ENCODE measurements at places on chromosomes 11 and 22.

GRCh38 chr11:92035488-92035887 is 189.1 kb upstream of the FAT3 start:
- DNase-seq = no peak

- no peak for DNase-seq
These were observed 220.1 kb upstream of the SORL1-AS1 start for GRCh38 chr11:121672630-121673487.

DNA sequence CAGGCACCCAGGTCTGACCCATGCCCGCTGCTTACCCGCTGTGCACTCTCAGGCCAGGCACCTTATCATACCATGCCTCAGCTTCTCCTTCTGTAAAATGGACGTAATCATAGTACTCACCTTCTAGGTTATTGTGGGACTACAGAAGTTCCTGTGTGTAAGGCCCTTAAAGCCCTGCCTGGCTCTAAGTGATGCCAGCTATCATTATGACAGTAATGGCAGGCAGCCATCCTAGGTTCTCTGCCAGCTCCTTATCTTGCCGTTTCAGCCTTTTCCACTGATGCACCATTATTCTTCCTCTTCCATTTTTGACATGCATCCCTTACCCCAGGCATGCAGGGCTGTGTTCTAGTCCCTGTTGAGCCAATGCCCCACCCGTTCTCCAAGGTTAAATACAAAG is 57.9 kb downstream of the DBX1 start:
- DNase-seq = no peak

- peak; percentile 25 for DNase-seq
These were observed 328.2 kb upstream of the NCAM1 start for GRCh38 chr11:112632866-112633505.

DNA sequence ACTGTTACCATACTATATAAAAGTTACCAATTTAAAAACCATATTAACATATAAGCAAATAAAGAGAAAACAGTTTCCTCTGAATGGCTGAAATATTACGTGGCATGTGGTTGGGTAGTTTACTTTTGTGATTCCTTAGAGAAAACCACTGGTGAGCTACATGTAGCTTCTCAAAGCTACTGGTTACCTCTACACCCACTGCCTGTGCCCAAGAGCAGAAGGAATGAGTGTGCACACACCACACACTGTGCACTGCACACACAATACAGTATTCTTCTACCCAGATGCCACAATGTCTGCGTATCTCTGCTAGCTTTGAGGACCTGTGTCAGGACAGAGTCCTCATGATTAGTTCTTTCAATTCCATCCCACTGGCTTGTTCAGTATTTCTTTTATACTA is 25.5 kb upstream of the YPEL1 start:
- peak; percentile 73 for DNase-seq

DNA sequence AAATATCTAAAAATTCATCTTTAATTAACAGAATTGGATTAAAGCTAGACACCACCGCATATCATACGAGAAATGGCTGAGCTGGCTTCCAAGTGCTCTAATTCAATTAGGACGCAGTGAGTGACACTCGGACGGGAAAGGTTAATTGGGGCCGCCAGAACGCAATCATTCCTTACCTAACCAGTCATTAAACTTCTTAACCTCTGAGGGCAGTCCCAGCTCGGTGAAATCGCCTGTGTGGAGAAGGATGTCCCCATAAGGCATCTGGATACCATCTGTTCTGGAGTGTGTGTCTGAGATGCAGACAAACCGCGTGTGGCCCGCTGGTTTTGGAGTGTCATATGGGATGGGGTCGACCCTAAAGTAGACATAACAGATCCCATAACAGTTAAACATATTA is 50.3 kb downstream of the MPPED2 start:
- no peak for DNase-seq

DNA sequence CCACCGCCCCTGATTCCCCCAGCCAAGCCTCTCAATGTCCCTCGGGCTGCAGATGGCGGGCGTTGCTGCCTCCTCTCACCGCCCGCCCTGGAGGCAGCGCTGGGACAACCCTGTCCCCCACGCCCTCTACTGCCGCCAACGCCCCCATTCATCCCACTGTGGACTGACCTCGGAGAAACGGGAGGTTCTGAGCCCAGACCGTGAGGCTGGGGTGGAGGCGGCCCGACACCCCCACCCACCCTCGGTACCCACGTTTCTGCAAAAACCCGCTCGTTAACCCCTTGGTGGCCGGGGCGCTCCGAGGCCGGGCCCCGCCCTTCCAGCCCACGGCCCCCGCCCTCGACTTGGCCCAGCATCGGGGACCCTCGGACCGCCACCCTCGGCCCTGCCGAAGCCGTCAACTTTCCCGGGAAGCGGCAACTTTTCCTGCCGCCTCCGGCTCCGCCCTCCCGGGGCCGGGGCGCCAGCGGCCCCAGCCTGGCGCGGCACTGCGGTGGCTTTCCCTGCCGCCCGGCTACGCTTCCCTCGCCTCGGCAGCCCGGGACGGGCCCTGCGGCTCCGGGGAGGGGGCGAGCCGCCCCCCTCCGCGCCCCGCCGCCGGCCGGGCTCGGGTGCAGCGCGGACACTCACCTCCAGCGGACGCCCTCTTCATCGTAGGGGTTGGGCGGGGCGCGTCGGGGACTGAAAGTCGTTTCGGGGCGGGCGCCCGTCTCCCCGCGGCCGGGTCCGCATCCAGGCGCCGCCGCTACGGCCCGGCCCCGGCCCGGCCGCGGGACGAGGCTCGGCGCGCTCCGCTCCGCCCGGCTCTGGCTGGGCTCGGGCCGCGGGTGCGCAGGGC is 458 bp downstream of the RTN4R start:
- no peak for DNase-seq

DNA sequence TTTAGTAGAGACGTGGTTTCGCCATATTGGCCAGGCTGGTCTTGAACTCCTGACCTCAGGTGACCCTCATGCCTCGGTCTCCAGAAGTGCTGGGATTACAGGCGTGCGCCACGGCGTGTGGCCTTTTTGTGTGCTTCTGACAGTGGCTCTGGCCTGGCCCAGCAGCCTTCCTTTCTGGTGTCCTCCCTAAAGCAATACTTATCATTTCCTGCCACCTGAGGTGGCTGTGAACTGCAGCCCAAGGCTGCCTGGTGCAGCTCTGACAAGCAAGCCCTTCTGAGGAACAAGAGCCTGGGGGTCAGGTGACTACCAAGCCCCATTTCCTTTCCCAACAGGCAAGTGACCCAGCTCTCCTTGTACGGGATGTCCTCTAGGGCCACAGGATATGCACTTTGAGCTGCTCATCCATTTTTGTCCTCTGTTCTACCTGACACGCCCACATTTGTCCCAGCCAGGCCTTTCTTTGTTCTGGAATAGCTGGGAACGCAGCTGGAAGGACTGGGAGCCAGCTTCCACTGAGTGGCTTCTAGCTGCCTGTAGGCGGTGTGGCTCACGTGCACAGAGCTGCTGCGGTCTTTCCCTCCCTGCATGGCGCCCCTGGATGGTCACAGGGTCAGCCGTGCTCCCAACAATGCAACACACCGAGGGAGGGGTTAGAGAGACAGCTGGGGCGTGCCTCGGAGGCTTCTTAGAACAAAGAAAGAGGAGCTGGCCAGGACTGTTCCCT is 12.3 kb upstream of the BID start:
- DNase-seq = no peak

DNA sequence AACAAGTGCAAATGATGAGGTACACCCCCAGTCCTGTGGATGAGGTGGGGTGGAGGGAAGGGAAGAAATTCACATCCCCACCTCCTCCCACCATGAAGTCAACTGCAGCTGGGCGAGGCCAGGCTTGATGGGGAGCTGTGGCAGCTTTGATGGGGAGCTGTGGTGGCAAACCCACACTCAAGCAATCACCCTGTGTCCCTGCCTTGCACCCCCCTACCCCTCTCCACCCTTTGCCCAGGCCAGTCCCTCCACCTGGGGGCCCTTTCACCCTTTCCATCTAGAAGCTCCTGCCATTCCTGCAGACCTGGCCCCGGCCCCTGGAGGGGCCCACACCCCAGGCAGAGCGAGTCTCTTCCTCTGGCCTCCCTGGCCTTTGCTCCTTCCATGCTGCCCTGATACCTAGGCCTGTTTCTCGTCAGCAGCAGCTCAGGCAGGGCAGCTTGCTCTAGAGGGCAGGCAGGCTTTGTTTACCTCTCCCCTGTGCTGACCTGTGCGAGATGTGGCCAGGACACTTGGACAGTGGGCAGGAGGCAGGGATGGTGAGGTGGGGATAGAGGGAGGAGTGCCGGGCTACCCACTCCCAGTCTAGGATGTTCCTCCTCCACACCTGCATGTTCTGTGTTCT is 4.5 kb upstream of the FGF3 start:
- no peak for DNase-seq

- no peak for DNase-seq
These were observed 6.0 kb upstream of the OR10D3 start for GRCh38 chr11:124176925-124177715.

DNA sequence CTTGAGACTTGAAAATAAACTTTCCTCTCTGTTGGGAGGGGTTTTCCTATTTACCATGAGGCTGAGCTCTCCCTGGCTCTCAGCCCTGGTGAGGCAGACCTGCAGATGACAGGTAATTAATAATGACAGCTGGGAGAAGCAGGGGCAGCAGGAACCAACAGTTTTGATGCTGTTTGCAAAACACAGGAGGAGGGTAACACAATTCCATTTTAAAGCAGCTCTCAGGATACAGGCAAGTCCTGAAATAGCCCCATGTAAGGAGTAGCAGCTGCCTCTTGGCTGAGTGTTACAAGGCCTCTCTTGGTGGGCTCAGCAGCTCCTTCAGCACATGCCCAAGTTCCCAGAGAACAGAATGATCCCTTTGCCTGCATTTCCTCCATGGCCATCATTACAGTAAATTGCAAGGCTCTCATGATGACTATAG is 13.3 kb downstream of the PARVA start:
- no peak for DNase-seq

DNA sequence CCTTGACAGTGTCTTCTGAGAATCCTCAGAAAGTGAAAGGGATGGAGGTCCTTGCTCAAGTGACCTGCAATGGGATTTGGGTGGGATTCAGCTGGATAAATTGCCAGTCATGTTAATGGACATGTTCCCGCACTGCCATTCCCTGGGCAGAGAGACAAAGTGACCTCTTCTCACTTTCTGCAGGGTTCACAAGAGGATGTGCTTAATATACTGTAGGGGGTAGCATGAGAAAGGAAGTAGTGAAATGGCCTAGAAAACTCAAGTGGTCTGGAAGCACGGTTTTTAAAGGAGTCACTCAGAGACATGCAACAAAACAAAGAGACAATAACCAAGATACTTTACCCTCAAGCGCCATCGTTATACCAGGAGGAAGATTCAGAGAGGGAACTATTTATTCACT is 70.2 kb downstream of the NELL1 start:
- no peak for DNase-seq

- no peak for DNase-seq
These were observed 21.2 kb upstream of the ISX start for GRCh38 chr22:35044607-35045390.
